ENCODE measurements at places on chromosomes 6 and 20.

- DNase-seq = no peak
Measured at GRCh38 chr20:59783641-59784010, 149.8 kb downstream of the SYCP2 start.

DNA sequence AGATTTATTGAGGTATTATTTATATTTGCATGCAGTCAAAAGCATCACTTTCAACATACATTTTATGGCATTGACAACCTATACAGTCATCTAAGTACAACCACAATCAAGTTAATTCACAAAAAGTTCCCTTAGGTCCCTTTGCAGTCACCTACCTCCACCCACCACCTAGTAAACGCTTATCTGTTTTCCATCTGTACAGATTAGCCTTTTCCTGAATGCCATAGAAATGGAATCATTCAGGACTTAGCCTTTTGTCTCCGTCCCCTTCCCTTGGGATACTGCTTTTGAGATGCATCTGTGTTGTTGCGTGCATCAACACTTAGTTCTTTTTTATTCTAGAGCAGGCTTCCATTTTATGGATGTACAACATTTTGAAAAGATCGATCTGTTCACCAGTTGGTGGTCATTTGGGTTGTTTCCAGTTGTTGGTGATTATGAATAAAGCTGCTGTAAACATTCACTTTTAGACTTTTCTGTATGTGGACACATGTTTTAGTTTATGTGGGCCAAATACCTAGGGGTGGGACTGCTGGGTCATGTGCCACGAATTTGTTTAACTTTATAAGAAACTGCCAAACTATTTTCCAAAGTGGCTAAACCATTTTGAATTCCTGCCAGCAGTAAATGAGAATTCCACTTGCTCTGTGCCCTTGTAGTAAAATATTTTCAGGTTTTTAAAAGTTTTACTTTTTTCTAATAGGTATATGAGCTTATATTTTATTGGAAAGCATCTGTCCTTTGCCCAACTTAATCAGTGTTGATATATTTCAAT lies 17.6 kb upstream of the IFNGR1 start:
- no peak for DNase-seq

GRCh38 chr6:85419046-85419759 lies 30.7 kb upstream of the NT5E start:
- DNase-seq = no peak

DNA sequence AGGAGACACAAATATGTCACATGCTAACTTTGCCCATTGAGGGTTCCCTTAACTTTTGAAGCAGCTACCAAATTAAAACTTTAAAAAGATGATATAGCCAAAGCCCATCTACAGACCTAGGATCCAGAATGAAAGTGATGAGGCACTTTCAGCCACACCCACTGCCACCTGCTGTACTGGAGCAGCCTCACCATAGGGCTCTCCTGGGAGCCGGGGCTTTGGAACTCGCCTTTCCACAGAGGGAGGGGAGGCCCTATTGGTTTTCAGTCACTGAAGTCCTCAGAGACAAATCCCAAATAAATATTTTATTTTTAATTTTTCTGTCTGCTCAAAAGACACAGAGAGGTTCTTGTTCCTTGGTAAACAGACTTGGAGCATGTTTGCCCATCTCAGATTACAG lies 238.1 kb upstream of the TAB2 start:
- no peak for DNase-seq

- no peak for DNase-seq
Measured at GRCh38 chr6:113634352-113635163, 222.6 kb upstream of the MARCKS start.

GRCh38 chr6:86856937-86857563 lies 80.3 kb upstream of the HTR1E start:
- peak; percentile 12 for DNase-seq

- DNase-seq = peak; percentile 74
Measured at GRCh38 chr20:17995967-17996819, 27.4 kb downstream of the MGME1 start.

- DNase-seq = no peak
Measured at GRCh38 chr6:154515826-154516225, 5.3 kb upstream of the CNKSR3 start.

DNA sequence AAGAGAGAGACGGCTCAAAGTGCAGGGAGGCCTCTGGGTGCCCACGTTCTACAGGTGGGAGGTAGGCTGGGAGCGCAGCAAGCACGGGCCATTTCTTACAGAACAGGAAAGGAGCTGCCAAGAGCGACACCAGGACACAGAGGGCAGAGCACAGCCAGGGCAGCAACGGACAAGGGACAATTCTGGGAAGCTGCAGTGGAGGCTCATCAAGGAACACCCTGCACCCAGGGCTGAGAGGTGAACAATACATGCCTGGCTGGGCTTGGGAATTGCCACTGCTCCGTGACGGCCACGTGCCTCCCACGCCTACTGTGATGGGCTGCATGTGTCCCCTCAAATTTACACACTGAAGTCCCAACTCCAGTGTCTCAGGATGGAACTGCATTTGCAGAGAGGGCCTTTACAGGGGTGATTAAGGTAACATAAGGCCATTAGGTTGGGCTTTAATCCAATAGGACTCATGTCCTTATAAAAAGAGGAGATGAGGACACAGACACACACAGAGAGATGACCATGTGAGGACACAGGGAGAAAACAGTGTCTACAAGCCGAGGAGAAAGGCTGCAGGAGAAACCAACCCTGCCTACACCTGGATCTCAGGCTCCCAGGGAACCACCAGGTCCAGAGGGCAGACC lies 13.6 kb downstream of the SERPINB6 start:
- DNase-seq = no peak

- DNase-seq = no peak
Measured at GRCh38 chr6:91098006-91098405, 511.1 kb upstream of the MAP3K7 start.

- DNase-seq = no peak
Measured at GRCh38 chr6:154861825-154862224, 128.6 kb downstream of the SCAF8 start.

GRCh38 chr6:89252907-89253306 lies 35.7 kb upstream of the GABRR1 start:
- DNase-seq = no peak

DNA sequence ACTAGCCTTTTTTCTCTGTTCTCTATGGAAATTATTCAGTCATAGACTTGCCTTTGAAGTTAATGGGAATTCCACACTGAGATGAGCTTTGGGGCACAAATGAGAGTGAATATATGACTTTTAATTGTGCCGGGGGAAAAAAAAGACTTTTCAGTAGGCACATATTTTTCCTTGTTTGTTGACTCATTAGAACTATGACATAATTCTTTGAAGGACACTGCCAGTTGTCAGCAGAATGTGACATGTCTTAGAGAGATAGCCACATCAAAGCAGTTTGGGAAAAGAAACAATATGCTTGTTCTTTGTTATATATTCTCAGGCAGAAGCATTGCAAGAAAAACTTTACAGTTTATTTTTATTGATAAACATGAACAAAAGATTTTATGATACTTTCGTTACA lies 138.3 kb downstream of the COL9A1 start:
- DNase-seq = no peak

- no peak for DNase-seq
Measured at GRCh38 chr6:50681213-50681824, 32.0 kb upstream of the TFAP2D start.

Measured in NCI-H1694 (cell line).